ENCODE measurements at places on chromosomes 2 and 18.

DNA sequence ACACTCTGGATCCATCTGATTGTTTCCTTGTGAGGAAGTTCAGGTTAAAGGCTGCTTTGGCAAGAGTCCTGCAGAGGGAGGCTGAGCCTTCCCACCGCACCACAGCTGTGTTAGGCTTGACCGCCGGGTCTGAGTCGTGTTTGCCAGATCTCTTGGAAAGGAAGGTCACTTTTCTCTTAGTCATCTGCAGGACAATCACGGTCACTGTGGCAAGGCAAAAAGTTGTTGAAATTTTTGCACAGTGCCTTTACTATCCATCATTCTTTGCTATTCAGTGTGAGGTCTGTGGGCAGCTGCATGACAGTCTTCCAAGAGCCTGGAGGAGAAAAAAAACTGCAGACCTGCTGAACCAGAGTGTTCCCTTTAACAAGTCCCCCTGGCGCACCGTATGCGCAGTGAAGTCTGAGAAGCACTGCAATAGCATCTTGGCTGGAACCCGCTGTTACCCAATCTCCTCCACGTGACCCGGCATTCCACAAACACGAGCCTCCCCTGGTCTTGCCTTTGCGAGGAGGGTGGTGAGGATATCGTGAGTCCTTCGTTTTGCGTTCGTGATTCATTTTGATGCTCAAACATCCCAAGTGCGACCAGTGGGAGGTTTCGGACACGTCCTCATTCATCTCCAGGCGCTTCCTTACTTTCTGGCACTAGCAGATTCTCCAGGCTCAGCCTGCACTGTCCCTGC is 23.0 kb downstream of the BIN1 start:
- DNase-seq = no peak

DNA sequence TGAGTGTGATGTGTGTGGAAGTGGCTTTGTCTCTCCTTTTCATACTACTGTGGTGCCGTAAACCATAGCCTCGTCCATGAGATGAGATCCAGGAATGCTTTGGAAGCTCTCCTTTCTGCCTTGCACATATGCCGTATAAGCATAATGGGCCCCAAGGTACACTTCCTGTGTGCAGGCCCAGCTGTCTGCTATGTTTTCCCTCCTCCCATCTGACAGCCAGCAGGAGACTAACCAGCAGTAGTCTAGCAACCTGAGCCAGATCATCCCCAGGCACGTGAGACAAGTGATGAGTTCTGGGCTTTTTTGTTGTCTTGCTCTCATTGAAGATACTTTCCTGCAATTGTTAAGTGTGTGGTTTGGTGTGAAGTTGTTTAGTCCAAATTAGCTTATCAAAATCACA is 555.5 kb upstream of the LRRTM4 start:
- no peak for DNase-seq

GRCh38 chr2:18950361-18950851 is 361.0 kb upstream of the NT5C1B start:
- DNase-seq = no peak

GRCh38 chr2:156339110-156339847 is 6.8 kb upstream of the NR4A2 start:
- no peak for DNase-seq

- DNase-seq = no peak
These were observed 86.5 kb upstream of the TTC39C start for GRCh38 chr18:23927821-23928746.

- peak; percentile 6 for DNase-seq
These were observed 70.0 kb upstream of the PPP1CB start for GRCh38 chr2:28681606-28682005.

GRCh38 chr18:36638224-36638623 is 190.6 kb downstream of the TPGS2 start:
- no peak for DNase-seq

- no peak for DNase-seq
These were observed 219.0 kb downstream of the SH3BP4 start for GRCh38 chr2:235170536-235171521.

GRCh38 chr2:205936446-205936845 is 149.5 kb downstream of the INO80D start:
- no peak for DNase-seq

DNA sequence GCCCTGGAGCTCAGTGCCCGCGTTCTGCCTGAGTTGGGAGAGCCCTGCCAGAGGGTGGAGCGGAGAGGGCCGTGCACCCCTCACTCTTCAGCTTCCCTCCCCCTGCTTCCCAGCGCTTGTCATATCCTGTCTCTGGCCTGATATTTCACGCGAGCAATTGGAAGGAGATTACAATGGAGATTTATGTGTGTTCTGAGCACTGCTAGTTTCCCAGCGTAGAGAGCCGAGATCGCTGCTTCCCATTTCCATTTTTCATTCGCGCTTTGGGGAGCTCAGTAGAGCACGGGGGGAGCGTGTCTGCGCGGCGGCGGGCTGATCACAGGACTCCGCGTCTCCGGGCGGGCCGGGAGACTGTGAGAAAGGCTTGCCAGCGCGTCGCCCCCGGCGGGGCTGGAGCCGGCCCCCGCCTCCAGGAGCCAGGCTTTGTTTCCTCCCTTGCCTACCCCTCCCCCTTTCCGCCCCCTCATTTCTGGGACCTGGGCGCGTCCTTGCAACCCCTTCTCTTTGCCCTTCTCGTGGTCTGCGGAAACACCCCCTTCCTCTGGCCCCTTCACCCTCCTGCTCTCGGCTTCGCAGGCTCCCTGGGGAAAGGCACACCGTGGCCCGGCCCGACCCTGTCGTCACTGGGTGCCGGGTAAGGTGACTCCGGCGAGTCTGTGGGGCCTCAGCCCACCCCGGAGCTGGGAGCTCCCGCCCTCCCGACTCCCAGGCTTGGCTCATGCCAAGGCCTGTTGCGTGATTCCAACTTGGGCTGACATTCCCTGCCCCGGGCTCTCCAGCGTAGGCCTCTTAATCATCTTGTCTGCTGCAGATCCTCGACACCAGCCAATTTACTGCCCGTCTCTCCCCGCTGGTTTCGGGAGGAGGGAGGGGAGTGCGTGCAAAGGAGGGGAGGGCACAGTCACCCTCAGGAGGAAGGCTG is 5.8 kb downstream of the DLX2 start:
- DNase-seq = no peak

- DNase-seq = no peak
These were observed at the start of gene LYPD1 for GRCh38 chr2:132669908-132670495. Gene LYPD1, minus strand, starts transcription at chr2:132670205. Its CDS starts 273 bp downstream, at chr2:132669932.

GRCh38 chr2:217370391-217370790 is 510.5 kb upstream of the TNP1 start:
- DNase-seq = no peak

DNA sequence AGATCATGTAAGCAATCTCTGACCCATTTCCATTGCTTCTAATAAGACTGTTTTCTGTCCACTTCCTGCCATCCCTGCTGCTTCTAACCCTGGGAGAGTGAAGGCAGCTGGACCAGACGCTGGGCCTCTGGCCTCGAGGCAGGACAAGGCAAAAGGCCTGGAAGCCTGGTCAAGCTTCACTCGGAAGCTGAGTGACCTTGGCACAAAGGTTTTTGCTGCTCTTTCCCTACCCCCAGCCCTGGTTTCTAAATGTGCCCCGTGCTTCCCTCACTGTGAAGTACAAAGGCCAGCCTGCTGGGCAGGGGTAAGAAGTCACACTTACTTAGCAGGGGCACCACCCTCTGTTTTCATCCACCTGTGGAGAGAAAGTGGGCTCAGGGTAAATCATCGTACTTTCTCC is 195.0 kb downstream of the TNS1 start:
- no peak for DNase-seq

DNA sequence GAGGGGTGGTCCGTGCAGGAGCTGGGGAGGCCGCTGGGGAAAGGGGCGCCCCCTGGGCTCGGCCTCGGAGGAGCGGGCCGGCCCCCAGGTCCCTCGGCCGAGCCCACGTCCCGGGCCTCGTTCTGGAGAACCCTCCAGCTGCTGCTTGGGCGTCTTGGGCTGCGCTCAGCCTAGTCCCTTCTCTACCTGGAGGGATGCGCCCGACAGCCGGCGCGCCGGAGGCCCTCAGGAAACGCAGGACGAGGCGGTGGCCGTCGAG is 293 bp upstream of the D2HGDH start:
- DNase-seq = no peak

GRCh38 chr2:97963079-97963406 is 32.7 kb downstream of the TMEM131 start:
- no peak for DNase-seq

GRCh38 chr2:118459426-118459825 is 371.2 kb downstream of the INSIG2 start:
- no peak for DNase-seq

- DNase-seq = no peak
These were observed 68.8 kb downstream of the LDLRAD4 start for GRCh38 chr18:13287372-13287771.

GRCh38 chr2:96136129-96136720 is 2.1 kb downstream of the ASTL start:
- no peak for DNase-seq

DNA sequence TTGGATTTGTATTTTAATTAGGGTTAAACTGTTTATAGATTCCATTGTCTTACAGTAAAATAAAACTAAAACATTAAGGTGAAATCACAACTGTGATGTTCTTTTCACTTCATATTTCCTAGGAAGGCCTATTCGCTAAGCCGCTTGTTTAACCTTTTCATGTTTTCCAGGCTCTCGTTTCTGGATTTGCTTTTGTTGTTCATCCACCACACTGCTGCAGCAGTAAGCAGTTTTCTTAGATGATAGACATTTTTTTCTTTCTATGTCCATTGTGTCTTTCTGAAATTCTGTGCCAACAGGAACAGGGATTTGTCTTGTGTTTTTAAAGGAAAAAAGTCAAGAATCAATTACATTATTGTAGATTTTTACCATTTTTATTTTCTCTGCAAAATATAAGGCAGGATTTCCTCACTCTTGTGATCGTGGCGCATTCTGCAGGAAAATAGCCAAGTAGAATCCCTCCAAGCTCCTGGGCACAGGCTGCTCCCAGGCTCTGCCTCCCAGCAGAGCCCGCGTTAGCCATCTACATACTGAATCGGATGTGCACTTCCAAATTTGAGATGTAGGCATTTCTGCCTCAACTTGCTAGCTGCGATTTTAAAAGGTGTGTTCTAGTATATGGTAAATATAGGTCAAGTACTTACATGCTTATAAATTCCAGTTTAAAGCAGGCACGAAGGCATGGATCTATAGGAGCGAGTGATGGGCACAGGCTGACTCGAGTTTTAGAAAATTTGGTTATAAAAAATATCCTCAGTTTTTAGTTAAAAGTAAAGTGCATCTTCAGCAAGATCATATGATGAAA is 10.2 kb downstream of the TSHZ1 start:
- DNase-seq = no peak

GRCh38 chr18:23971666-23972230 is 42.8 kb upstream of the TTC39C start:
- no peak for DNase-seq

- no peak for DNase-seq
These were observed 46.3 kb downstream of the LTBP1 start for GRCh38 chr2:32993005-32993539.

DNA sequence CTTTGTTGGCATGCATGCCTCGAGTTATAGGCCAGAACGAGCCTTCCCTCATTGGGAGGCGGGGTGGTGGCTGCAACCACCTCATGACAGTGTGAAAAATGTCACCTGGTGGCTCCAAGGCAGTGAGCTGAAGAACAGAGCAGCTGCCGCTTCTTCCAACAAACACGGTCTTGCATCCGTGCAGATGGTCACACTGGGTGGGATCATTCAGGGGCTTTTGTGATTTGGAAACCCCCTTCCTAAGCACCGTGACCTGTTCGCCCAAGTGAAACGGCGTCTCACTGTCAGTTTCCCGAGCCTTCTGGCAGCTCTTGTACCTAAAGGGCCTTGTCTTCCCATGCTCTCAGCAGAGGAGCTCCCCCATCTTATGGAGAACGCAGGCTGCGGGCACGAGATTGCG is 159.7 kb downstream of the NAPG start:
- no peak for DNase-seq

DNA sequence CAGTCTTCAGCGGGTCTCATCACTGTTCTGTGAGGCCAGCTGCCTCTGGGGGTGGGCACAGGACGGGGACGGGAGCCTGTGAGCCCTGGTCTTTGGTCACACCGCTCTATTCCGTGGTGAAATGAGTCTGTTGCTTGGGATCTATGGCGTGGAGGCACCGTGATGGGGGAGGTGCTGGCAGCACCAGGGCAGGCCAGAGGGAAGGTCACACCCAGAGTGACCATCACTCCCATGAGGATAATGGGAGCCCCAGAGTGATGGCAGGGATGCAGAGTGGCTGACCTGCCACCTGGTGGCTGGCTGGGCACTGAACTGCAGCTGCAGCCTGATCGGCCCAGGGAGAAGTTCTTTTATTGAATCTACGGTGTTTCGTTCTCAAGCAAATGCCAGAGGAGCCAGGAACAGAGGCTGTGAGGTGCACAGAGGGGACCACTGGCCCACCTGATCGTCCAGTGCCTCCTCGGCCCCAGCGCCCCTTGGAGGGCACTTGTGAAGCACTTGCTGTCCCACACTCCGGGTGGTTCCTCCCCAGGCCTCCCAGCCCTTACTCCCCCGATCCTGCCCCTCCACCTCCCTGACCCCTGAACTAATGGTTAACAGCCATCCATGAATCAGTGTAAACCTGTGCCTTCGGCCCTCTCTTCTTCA is 17.9 kb downstream of the KCNIP3 start:
- no peak for DNase-seq

DNA sequence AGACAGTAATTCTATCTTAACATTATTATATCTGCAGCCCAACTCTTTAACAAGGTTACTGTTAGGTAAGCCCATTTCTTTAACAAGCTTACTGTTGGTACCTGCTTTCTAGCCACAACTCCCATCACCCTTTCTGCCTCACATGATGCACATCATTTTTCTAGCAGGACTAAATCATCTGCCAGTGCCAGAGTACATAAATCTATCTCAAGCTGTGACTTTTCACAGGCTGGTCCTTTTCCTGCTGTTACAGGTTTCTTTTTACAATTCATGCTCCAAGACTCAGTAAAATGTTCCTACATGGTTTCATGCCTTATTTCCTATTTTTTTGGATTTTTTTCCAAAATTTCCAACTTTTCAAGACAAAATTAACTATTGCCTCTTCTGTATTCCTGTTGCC is 30.4 kb upstream of the ZC3H15 start:
- no peak for DNase-seq

DNA sequence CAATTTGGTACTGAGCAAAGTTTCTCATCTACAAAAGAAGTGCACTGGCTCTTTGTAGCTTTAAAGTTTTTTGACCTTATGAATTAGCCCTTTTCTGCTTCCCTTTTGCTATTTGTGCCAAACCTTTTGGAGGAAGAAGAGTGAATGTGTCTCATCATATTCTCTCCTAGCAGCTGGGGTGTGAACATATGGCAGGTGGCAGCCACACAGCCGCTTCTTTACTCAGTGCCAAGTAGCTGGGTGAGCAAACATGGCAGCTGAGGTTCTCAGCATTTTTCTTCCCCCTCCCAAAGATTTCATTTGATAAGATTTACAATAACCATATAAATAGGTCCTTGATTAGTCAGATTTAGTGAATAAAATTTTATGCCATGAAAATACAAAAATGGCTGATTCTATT is 46.7 kb upstream of the STK17B start:
- DNase-seq = no peak

DNA sequence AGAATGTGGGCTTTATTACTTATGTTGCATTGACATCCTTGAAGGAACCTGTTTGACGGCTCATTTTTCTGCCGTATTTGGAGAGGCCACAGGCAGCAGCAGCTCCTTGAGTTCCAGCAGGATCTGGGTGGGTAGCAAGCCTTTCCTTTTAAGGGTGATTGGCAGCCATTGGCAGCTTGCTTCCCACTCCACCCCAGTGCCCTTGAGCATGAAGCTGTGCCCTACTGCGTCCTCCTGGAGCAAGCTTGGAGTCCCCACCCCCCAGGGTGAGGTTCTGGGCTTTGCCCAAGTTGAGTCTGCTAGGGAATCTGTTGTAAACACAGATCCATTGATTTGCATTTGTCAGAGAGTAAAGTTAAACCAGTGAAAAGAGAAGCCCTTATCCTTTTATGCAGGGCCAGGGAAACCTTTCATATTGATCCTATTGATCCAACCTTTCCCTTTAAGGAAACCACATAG is 9.2 kb downstream of the ONECUT2 start:
- DNase-seq = no peak
